ENCODE measurements at places on chromosomes 16 and 17.

DNA sequence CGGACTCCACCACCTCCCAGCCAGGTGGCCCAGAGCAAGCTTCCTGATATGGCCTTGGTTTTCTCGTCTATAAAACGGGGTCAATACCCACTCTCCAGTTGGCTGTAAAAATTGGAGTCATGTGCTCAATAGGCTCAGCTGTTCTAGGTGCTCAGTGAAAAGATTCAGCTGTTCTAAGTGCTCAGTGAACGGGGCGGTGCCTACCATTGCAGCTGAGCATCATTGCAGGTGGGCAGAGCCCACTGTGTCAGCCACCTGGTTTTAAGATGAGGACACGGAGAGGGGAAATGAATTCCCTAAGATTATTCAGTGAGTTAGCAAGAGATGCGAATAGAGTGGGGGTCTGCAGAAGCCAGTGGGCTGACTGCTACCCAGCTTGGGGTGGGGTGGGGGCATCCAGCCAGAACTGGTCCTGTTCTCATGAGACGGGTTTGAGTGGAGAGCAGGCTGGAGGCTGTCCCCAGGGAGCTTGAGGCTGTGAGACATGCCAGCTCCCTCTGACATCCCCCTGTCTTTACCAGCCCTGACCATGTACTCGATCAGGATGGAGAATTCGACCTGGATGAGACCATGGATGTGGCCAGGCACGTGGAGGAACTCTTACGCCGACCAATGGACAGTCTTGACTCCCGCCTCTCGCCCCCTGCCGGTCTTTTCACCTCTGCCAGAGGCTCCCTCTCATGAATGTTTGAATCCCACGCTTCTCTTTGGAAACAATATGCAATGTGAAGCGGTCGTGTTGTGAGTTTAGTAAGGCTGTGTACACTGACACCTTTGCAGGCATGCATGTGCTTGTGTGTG is 21.9 kb downstream of the STAT5A start:
- no peak for DNase-seq

- DNase-seq = no peak
Measured at GRCh38 chr16:54326266-54326662, 39.7 kb upstream of the IRX3 start.

GRCh38 chr16:60686824-60687223 is 1349.4 kb downstream of the CDH8 start:
- DNase-seq = no peak

- no peak for DNase-seq
Measured at GRCh38 chr17:76493505-76494167, 7.6 kb downstream of the RHBDF2 start.

DNA sequence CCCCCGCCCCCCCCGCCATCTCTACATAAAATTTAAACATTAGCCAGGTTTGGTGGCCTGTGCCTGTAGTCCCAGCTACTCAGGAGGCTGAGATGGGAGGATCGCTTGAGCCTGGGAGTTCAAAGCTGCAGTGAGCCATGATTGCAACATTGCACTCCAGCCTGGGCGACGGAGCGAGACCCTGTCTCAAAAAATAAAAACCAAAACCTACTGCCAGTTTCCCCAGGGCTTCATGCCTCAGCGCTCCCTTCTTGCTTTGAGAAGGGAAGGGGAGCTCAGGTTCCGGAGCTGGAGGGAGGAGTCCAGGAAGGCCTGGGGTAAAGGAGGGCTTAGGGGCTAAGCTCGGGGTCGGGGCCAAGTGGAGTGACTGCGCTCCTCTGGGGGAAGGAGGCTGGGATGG is 20.5 kb downstream of the PLCD3 start:
- DNase-seq = no peak

DNA sequence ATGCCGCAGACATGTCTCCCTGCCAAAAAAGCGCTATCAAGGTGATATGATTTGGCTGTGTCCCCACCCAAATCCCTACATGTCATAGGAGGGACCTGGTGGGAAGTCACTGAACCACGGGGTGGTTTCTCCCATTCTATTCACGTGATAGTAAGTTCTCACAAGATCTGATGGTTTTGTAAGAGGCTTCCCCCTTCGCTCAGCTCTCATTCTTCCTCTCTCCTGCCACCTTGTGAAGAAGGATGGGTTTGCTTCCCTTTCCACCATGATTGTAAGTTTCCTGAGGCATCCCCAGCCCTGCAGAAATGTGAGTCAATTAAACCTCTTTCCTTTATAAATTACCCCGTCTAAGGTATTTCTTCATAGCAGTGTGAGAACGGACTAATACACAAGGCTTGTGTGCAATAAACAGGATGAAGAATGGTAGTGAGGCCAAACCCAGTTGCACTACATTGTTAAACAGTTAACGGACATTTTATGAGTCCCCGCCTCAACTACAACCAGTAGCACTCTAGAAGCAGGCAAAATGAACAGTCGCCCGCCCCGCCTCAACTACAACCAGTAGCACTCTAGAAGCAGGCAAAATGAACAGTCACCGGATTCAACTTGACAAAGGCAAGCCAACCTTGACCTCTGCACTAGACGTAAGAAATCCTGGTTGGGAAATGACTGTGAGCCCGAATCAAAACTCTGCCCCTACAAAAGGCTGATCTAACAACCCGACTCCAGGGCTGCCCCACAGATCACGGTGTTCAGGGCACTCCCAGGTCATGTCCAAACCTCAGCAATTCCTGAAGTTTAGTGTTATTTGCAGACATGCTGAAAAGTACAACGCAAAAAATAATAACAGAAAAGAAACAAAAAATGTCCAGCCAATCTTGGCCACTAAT is 26.3 kb downstream of the VPS53 start:
- DNase-seq = no peak

DNA sequence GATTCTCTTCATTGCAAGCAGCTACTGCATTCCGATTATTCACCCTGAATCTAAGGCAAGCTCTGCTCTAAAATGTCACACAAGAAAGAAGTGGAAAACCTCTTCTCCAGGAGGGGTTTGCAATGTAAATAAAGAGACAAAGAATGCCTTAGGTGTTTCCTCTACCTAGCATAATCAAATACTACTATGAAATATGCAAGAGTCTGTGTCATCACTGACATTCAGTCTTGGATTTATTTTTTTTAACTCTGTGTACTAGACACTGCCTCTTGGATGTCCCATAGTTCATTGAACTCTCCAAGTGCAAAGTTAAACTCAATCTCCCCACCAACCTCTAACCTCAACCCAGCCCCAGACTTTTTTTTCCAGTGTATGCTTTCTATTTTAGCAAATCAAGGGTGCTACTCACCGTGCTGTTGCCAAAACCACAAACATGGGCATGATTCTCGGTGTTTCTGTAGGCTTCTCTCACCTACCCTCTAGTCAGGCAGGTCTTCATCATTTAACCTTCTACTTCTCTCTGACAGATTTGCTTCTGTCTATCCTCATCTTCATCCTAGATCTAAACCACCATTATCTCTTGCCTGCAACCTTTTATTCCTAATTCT is 329.1 kb downstream of the CDH13 start:
- DNase-seq = no peak

DNA sequence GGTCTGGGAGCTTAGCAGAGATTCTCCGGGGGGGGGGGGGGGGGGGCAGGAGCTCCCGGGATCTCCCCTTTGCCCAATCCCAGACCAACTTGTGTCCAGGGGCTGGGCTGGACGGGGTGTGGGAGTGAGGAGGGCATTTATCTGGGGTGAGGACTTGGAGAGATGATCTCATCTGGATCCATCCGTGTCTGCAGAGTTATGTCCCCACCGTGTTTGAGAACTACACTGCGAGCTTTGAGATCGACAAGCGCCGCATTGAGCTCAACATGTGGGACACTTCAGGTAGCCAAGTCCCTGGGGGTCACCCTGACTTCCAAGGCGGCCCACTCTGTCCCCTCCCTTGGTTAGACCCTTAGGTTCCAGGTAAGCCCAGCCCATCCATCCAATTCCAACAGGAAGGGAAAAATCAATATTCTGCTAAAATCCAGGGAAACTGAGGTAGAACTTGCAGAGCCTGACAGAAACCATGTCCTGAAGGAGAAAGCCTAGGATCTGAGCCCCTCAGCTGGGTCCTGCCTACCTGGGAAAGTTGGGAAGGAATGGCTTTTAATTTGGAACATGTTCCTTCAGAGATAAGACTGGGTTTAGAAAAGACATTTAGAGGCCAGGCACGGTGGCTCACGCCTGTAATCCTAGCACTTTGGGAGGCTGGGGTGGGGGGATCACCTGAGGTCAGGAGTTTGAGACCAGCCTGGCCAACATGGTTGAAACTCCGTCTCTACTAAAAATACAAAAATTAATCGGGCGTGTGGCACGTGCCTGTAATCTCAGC is 921 bp downstream of the RND2 start:
- no peak for DNase-seq

- DNase-seq = peak; percentile 21
Measured at GRCh38 chr17:67025216-67025792, 19.1 kb upstream of the CACNG1 start.

- DNase-seq = peak; percentile 51
Measured at GRCh38 chr17:45018848-45019711, 32.4 kb downstream of the DCAKD start.

GRCh38 chr16:4515611-4516233 is 22.9 kb downstream of the CDIP1 start:
- no peak for DNase-seq

GRCh38 chr17:19331543-19332245 is 30.8 kb downstream of the B9D1 start:
- no peak for DNase-seq

- DNase-seq = no peak
Measured at GRCh38 chr17:4179071-4179470, 36.1 kb downstream of the CYB5D2 start.

DNA sequence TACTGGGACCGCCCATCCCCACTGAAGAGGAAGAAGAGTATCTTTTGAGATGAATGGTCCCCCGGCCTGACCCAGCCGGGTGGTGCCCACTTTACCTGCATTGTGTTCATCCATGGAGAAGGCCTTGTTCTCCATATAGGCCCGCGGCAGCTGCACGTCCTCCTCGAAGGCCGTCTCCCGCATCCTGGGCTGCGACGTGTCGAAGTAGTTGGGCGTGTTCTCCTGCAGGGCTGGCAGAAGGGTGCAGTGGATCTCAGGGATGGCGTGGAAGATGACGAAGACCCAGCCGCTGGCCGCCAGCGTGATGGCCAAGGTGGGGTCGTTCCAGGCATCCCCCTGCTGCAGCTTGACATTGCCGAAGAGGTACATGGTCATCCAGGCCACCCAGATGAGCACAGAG is 12.9 kb downstream of the GPRC5B start:
- DNase-seq = no peak

DNA sequence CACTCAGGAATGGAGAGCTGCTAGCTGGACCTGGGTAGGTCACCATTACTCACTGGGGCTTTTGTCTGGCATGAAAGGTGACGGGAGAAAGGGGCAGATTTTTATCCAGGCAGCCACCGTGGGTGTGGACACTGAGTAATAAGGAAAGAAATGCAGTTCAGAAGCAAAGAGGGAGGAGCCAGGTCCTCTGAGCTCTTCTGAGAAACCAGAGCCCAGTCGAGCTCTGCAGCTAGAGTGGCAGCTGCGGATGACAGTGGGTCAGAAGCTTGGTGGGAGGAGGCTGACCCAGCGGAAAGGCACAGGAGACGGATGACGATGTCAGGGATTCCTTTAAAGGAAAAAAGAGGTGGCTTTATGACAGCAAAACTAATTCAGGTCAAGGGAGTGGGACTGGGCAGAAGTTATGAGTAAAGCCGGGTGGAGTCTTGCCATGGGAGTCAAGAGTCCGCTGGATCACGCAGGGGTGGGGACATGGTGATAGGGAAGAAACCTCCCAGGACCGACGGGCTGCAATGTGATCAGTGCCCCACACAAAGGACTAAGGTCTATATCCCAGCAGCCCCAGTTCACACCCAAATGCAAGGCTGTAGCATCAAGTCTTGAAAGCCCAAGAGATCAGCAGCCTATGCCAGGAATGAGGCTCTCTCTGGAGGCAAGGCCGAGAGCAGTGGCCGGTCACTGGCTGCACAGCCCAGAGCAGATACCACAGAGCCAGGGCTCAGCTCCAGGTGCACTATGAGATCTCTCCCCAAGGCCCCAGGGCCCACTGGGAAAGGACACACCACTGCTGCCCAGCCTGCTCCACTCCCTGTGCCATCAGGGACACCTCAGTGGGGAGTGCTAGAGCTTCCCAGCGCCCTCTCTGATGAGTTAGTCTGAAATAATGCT is 6.3 kb upstream of the MNT start:
- DNase-seq = no peak

DNA sequence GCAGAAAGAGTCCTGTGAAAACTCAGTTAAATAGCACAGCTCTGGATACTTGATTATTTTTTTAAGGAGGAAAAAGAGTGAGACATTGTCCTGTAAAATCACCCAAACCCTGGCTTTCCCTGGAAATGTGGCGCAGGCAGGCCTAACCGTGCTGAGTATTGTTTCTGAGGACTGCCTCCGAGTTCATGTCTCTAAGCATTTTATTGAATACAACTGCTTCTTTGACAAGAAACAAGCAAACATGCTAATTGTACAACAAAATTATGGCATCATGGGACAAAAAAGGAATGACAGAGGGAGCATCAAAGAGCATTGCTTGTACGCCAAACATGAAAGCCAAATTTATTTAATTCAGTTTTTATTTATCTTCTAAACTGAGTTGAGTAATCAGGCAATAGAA is 64.5 kb upstream of the HSBP1 start:
- DNase-seq = no peak
